Mesendoderm (in vitro differentiated cells): ENCODE measurements at places on chromosomes 12 and 14.
A peak's percentile ranks its signal among the peaks of the same experiment; 100 is the strongest.

DNA sequence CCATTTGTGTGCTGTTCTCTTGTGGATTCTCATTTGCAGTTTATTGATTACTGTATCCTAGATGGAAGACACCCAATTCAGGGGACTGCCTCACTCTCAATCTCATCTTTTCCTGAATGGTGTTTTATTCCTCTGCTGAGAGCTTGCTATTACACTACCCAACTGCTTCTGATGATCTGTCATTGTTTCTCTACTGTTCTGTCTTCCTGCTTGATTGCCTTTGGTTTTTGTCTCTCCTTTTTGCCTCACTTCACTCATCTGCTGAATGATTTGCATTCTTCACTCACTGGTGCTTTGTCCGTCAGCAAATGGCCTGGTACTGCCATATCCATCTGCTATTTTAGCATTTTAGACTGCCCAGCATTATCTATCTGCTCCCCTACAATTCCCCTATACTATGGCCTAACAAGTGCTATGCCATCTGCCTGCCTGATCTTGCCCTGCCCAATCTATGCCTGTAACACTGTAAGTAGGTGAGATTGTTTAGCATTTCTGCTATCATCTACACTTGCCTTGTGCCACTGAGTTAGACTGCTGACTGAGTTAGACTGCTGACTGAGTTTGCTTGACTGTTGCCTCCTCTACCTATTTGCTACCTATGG lies 335.1 kb downstream of the GPHN start:
- no peak for DNase-seq

DNA sequence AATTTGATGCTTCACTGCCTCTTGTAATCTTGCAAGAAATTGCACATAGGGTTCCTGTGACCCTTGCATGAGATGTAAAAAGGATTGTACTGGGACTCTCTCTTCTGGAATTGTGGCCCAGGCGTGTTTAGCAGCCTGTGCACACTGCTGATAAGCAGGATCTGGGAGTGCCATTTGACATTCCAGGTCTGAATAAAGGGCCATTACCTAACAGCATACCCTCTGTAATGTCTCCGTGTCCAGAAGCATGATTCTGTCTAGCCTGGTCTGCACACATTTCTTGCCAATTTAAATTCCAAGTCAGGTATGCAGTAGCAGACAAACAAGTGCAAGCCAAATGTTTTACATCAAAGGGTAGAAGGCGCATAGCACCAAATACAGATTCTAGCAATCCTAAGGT lies 18.1 kb upstream of the MAPKAPK5 start:
- no peak for DNase-seq

DNA sequence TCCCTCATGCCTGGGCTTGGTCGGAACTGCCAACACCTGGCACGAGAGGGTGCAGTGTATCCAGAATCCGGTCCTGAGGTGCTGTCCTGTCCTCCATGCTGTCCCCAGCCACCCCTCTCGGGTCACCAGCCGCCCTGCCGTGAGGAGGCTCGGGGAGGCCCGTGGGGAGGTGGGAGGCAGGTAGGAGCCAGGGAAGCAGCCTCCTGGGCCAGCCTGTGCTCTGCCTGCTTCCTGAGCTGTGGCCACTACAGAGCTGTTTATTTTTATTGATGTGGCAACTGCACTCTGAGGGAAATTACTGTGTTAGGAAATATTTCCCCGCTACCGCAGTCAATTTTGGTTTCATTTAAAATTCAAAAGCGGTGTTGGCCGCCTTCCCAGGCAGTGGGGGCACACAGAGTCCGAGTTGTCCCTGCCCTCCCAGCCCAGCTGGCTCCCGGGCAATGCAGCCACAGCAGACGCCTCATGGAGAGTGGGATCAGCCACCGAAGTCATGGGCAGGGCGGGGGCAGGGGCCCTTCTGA lies 18.3 kb downstream of the NOC4L start:
- no peak for DNase-seq

- no peak for DNase-seq
These were observed 10.5 kb downstream of the AKT1 start for GRCh38 chr14:104784846-104785707.

GRCh38 chr14:91866511-91867295 lies 633 bp downstream of the TC2N start:
- no peak for DNase-seq

DNA sequence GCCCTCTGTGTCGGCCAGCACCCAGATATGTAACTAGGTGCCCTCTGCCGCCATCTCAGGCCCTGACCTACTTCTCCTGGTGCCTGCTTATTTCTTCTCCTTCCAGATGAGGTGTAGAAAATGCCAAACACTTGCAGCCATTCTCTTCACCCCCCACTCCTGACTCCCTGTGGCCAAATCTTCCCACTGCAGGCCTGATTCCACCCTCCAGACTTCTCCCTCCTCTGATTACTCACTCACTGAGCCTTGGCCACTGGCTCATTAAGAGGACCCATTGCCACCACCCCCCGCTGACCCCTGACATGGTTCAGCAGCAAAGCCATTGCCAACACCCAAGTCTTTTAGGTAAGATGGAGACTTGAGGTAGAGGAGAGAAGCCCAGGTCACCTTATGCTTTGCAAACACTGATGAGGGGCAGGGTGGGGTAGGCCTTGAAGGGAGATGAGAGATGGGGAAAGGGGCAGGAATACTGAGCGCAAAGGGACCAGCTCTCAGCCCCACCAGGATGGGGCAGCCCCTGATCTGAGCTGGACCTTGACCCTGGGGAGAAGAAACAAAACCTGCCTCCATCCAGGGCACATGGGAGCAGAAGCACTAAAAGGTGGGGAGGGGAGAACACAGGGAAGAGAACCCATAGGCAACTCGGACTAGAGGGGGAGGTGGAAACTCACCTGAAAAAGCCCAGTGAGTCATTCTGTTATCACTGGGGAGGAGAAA lies 25.1 kb upstream of the ANO2 start:
- peak; percentile 48 for DNase-seq

DNA sequence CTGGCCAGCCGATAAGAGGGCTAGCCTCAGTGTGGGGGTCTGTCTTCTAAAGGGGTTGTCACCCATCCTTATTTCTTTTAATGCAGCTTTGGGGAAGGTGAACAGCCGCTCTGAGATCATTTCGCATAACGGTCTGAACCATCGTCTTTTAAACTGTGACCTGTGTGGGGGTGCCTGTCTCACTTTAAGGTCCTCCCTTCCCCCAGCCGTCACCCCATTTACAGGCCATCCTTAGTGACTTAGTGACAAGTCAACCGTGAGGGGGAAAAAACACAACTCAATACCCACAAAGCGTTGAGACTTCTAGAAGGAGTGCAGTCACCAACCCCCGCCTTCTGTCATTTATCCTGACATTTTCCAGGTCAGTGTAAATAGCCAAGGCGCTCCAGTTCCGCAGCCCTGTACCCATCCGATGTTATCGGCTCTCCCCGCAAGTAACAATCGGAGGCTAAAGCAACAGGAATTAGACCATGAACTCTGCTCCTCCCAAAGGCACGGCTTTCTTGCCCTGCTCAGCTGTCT lies 505 bp upstream of the DENND5B start:
- peak; percentile 39 for DNase-seq

DNA sequence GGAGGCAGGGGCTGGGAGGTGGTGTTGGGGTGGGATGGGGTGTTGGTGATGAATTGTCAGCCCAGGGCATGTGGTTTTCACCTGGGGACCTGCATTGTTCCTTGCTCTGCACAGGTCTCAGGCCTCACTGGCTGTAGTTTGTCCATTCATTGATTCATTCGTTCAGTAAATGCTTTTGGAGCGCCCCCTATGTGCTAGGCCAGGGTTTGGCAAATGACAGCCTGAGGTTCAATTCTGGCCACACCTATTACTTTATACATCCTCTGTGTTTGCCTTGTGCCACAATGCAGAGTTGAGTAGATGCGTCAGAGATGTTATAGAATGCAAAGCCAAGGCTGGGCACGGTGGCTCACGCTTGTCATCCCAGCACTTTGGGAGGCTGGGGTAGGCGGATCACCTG lies 4.7 kb downstream of the ADCK1 start:
- peak; percentile 49 for DNase-seq

DNA sequence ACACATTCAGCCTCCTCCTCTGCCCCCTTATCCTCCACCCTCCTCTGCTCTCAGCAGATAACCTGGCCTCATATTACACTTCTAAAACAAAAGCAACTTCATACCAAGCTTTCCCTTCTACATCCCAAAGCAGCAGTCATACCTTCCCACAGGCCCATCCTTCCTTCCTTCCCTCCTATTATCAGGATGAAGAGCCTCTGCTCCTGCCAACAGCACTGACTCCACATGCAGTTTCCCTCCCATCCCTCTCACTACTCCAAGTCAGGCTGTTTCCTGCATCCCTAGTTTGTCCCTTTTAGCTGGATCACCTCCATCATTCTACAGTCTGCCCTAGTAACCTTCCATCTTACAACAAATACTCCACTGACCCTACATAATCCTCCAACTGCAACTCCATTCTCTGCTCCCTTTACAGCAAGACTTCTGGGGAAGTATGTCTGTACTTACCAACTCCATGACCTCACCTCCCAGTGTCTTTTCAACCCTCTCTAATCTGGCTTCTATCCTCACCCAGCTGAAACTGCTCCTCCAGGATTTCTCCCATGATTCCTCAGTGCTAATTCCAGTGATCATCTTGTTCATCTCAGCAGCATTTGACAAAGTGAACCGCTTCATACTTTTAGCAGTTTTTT lies 4.9 kb upstream of the YEATS4 start:
- peak; percentile 31 for DNase-seq
